ENCODE measurements at places on chromosomes 3 and 15.
A peak's percentile ranks its signal among the peaks of the same experiment; 100 is the strongest.

- peak; percentile 65 for DNase-seq
These were observed 1.5 kb downstream of the MGA start for GRCh38 chr15:41661518-41662225.

GRCh38 chr3:62636235-62636826 is 238.9 kb downstream of the CADPS start:
- no peak for DNase-seq

DNA sequence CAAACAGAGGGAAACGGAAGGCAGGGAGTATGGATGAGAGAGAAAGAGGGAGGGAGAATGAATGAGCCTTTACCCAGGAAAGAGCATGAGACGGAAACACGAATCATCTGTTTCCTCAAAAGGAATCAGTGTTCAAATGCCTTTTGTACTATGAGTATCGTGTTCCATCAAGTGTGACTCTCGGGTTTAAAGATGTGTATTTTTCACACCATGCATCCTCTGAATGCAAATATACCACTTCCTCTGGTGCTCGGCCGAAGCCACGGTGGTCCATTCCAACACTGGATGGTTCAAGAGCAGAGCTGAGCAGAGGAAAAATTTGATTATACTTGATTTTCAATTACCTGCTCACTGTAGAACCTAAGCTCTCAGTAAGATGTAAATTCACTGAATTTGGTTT is 505.1 kb downstream of the MECOM start:
- no peak for DNase-seq

DNA sequence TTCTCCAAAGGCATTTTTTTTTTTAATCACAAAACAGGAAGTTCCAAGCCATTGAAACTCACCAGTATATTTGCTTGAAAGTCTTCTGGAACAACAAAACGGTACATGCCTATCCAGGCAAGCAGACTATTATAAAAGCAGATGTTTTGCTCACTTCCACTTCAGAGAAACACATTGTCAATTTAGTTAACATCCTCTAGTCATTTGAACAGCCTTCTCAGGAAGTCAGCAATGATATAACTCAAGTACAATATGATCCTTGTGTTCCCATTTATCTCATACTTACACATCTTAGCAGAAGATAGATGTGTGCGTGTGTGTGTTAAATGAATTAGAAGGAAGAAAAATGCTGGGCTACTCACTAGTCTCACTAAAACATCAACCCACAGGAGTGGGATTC is 30.4 kb downstream of the MECOM start:
- no peak for DNase-seq

DNA sequence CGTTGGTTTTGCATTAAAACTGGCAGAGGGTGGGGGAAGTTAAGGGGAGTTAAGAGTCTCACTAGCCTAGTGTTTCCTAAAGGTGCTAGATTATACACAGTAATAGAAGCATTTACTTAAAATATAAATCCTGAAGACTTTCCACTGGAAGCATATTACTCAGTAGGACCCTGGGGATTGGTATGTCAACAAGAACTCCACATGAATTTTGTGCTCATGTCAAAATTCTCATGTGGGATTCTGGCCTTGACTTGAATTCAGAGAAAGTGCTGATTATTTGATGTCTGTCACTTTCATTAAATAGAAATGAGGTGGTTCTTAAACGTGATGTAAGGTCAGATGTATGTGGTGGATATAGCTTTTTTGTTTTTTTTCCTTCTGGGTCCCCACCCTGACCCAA is 997.2 kb downstream of the TUSC7 start:
- DNase-seq: peak; percentile 47

DNA sequence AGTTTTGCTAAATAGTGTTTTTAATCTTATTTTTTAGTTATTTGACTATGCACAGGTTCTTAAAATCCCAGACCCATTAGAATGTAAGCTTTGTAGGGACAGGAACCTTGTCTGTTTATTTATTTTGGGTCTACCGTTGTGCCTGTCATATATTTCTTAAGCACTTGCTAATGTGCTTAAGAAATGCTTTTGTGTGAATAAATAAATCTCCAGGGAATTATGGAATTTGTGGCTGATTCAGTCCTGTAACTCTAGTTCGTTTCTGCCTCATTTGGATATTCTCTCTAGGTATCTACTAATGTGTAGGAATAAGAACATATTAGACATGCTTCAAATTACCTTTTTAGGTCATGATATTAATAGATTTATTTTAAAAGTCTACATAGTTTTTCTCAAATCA is 161.6 kb downstream of the LPP start:
- DNase-seq: peak; percentile 40

GRCh38 chr15:78251136-78251535 is 13.2 kb upstream of the DNAJA4 start:
- no peak for DNase-seq

DNA sequence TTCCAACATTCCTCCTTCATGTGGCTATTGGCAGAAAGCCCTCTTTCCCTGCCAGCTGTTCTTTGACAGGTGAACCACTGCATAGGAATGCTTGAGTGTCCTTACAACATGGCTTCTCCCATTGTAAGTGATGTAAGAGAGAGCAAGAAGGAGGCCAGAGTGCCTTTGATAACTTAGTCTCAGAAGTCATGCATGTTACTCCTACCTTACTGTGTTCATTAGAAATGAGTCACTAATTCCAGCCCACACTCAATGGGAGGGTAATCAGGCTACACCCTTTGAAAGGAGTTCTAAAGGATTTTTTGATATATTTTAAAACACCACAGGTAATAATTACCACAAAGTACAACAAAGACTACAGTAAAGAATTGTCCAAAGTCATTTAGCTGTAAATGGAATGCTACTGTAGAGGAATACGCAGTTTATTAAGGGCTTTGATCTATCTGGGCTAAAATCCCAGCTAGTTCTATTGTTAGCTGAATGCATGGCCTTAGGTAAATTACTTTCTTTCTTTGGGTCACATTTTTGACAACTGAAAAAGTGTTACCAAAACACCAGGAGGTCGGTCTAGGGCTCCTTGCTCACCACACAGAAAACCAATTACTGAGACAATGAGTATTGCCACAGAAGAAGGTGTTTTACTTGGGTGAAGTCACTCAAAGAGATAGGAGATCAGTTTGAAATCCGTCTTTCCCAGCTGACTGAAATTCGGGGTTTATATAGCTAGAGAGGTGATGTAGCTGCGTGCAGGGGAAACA is 154.9 kb downstream of the GRM7 start:
- no peak for DNase-seq

DNA sequence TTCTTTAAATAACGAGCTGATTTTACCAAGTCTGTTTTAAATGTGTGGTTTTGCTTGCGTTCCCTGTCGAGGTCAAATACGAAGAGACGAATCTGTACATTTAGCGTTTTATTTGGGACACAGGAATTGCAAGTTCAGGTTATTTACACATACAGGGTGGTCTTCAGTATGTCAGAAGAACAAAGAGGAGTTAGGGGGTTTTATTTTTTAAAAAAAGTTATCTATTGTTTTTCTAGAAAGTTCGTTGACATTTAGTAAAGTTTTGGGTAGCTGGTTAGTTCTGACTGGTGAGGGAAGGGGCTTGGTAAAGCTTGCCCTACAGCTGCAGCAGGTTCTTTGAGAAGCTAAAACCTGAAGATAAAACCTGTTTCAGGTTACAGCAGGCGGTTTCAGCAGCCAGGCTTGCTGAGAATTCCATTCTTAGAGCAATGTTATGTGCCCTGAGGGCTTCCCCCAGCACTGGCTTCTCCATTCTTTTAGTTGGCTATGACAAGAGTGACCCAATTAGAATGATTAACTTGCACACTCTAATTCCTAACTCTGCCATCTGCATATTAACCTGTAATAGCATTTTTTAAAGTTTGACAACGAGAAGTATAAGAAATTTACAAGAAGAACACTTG is 815 bp upstream of the ZNF280D start:
- DNase-seq: no peak

- DNase-seq: no peak
These were observed 13.0 kb downstream of the SV2B start for GRCh38 chr15:91113030-91113429.

DNA sequence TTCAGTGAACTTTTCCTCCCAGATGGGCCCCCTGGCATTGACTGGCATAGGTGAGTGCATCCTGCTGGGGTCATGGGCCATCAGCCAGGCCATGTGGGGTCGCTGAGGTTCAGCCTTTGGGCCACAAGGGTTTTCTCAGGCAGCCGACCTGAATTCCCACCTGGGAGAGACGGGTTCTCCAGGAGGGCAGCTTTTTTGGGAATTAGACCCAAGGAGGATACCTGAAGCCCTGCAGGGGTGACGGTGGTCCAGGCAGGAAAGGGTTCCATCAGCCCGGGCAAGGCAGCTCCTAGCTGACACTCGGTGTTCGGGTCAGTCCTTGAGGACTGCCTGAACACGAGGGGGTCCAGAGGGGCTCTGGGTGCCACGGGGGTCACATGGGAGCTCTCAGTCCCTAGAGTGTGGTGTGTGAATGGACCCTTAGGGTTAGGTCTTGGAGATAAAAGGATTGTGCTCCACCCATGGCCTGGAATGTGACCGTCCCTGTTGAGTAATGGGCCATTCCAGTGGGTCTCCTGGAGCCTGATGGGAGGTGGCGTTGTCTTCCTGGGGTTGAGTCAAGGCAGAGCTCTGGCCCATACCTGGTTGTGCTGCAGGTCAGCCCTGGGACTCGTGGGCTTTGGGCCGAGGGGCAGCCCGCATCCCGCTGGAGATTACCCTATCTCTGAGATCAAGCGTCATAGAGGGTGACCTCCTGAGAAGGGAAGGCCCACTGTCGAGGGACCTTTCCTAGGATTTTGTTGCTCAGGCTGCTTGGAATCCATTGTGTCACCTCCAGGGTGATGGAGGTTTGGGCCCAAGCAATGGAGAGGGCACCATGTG is 192.8 kb downstream of the UBE3A start:
- DNase-seq: no peak

GRCh38 chr3:32886911-32887310 is 64.5 kb upstream of the CCR4 start:
- no peak for DNase-seq

GRCh38 chr15:38539008-38539343 is 25.6 kb downstream of the RASGRP1 start:
- no peak for DNase-seq

- no peak for DNase-seq
These were observed 39.3 kb downstream of the CHCHD6 start for GRCh38 chr3:126743350-126743749.

DNA sequence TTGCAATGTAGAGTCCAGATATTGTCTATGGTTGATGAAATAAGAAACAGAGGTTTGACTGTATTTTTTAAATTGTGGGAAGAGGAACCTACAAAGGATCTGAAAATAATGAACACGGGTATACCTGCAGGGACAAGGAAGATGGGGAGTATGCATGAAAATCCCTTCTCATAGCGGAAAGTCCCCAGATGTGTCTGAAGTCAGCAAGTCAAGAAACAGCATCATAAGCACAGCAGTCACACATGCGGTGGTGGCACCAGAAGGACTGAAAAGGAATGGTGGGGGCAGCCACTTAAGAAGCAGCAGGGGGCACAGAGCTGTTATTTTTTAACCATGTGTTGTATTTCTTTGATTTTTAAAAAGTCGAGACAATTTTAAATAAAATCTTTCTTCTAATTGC is 4.7 kb downstream of the MRPS11 start:
- DNase-seq: no peak

DNA sequence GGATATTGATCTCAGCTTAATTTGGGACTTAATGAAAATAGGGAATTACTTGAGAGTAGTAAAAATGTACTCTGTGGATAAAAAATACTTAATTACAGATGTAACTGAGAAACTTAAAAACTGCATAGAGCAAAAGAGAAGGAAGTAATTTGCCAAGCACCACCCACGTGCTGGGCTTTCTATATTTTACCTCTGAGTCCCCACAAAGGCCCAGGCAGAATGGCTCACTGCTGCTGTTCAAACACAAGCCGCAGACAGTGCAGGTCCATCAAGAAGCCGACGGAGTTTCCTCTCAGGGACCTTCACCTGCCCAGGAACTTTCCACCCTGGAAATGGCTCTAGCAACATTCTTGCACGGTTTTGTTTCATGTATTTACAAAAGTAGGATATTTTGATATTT is 77.2 kb upstream of the TRPM1 start:
- no peak for DNase-seq

- DNase-seq: peak; percentile 84
These were observed 11.6 kb upstream of the HGD start for GRCh38 chr3:120693439-120694171.

DNA sequence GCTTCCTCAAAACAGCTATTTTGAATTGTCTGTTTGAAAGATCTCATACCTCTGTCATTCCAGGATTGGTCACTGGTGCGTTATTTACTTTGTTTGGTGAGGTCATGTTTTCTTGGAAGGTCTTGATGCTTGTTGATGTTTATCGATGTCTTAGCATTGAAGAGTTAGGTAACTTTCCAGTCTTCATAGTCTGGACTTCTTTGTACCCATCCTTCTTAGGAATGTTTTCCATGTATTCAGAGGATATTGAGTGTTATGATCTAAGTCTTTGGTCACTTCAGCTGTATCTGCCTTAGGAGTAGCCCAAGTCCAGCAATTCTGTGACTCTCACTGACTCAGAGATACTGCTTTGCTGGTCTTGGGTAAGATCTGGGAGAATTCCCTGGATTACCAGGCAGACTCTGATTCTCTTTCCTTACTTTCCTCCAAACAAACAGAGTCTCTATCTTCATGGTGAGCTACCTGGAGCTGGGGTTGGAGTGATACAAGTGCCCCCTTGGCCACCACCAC is 398.6 kb downstream of the ZIC4 start:
- DNase-seq: no peak

DNA sequence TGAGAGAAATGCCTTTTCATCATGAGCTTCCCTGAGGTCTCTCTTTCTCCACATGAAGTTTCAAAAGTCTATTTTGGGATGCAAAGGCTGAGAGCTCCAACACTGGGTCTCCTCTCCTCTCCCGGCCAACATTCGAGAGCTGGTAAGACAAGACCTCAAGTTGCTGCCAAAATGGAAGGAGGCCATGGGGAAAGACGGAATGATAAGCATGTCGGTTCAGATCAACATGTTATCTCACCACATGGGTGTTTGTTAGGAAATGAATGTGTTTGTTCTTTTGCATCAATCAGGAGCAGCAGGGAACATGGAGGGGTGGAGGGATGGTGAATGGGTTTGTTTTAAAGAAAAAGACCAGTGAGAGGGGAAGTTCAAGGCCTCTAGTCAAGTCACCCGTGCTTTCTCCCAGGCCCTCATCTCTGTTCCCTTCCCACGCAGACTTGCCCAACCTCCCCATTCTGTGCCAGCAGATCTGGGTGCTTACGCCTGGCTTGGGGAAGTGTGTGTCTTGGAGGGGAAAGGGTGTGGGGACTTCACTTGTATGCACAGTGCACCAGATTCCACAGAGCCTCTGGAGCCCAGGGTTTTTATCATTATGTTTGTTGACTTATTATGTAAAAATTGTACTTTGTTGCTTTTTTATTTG is 23.5 kb upstream of the ATP10A start:
- no peak for DNase-seq

- DNase-seq: no peak
These were observed 23.0 kb downstream of the CRYGS start for GRCh38 chr3:186520957-186521842.

DNA sequence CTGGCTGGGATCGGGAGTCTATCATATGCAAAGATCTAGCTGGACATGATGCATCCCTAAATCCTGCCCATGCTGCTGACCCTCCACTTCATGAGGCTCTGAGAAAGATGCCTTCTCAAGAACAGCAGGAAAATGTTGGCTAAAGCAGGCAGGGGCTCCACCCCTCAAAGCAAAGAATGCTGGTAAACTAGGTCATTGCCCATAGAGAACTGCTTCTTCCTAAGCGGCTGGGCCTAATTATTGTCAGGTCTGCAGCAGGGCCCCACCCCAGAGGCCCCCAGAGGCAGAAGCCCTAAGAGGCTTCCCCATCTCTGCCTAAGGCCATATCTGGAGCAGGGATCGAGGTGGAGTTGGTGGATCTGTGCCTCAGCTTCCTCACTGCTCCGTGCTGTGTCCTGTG is 447.4 kb upstream of the PROK2 start:
- DNase-seq: no peak

GRCh38 chr3:10986592-10986991 is 6.0 kb upstream of the SLC6A1 start:
- DNase-seq: no peak
